Ovary (tissue), 10 donors: ENCODE measurements at places on chromosomes 2 and 18.

GRCh38 chr2:220078439-220078838 lies 451.0 kb downstream of the SLC4A3 start:
- peak; percentile 43 for DNase-seq

- DNase-seq = no peak
Measured at GRCh38 chr2:85245891-85246290, 81.9 kb downstream of the TGOLN2 start.

DNA sequence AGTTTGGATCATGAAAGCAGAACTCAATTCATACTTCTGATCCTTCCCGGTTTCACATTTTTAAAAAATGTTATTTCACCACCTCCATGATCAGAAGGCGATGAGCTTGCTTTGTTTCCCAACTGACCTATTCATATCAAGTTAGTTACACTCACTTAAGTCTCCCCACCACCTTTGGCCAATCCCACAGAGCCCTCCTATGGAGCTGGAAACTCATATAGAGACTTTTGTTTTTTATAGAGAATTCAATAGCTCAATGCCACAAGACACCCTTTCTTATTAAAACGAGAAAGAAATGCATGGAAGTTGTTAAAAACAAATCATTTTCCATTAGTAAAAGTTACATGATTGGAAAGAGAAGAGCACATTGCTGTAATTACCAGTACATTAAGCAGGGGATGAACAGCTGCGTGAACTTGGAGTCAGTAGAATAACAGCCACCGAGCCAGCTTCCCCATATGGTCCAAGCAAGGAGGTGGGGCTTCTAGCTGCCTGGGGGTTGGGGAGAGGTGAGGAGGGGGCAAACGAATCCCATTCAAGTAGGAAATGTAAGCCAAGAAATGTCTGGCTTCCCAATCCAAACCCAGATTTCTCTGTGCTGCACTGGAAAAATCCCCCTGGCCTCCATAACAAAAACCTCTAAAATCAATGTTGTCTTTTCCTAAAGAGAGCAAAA lies 614.5 kb downstream of the IRS1 start:
- DNase-seq = no peak

DNA sequence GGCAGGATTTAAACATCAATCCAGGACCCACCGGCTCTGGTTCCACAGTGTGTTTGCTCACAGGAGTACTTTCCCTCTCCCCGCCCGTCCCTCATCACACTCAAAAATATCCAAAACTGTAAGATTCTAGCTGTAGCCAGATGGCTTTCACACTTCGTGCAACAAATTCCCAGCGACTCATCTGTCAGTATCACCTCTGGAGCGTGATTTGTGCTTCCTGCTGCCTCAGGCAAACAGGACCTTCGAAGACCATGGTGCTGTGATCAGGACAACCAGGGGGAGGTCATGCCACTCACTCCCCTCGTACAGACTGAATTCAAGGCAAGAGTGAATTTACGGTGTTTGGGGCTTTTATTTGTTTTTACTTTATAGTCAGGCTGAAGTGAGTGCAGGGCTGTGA lies 154.5 kb upstream of the PID1 start:
- no peak for DNase-seq

GRCh38 chr2:202624133-202624532 lies 10.6 kb upstream of the FAM117B start:
- DNase-seq = no peak

DNA sequence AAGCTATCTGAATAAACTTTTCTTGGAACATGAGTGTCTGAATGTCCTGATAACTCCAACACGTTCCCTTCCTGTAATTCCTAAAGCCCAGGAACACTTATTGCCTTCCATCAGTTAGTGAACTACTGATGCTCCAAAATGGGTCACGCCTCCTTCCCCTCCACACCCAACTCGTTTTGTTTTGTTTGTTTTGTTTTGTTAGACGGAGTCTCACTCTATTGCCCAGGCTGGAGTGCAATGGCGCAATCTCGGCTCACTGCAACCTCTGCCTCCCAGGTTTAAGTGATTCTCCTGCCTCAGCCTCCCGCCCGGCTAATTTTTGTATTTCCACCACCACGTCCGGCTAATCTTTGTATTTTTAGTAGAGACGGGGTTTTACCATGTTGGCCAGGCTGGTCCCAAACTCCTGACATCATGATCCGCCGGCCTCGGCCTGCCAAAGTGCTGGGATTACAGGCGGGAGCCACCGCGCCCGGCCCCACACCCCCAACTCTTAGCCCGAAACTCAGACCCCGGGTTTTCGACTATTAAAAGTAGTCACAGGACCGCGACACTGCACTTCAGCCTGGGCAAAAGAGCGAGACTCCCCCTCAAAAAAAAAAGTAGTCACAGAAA lies 774 bp downstream of the IER3IP1 start:
- DNase-seq = no peak

- no peak for DNase-seq
Measured at GRCh38 chr18:72174972-72175649, 369.0 kb downstream of the CBLN2 start.

GRCh38 chr2:170206805-170207407 lies 29.0 kb downstream of the MYO3B start:
- DNase-seq = no peak

DNA sequence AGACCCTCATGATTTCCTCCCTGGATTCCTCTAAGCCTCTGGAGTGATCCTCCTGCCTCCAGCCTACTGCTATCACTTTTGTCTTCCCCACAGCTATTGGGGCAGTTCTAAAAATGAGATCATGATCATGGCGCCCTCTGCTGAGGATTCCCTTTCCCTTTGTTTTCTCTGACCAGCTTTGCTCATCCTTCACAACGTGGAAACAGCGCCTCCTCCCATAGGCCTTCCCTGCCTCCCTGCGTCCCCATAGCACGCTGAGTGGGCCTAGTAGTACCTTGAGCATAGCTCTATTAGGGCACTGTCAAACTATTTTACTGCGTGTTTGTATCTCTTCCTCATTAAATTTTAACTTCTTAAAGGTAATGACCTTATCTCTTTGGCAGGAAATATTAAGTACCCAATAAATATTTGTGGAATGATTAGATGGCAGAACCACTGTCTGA lies 207.0 kb upstream of the FANCL start:
- DNase-seq = peak; percentile 42

DNA sequence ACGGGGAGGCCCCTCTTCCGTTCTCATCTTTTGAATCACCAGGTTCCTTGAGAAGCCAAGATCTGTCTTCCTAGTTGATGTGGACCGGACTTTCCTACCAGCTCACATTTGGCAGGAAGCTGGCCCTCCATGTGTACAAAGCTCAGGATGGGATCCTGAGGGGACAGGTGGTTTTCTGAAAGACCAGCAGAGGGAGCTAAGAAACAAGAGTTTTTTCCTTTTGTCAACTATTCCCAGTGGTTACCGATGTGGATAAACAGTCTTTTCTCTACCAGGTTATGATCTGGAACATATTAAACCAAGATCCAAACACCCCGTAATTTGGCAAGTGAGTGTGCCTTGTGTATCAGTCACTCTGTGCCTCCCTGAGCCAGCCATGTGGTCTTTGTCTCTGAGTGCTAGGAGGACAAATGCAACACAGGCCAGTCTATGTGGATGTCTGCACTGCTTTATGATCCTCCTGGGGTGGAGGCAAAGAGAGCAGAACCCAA lies 25.1 kb upstream of the ARHGAP25 start:
- DNase-seq = no peak

- no peak for DNase-seq
Measured at GRCh38 chr2:157919181-157919580, 43.1 kb upstream of the ACVR1 start.

- DNase-seq = no peak
Measured at GRCh38 chr2:30273574-30273929, 42.2 kb downstream of the LBH start.

DNA sequence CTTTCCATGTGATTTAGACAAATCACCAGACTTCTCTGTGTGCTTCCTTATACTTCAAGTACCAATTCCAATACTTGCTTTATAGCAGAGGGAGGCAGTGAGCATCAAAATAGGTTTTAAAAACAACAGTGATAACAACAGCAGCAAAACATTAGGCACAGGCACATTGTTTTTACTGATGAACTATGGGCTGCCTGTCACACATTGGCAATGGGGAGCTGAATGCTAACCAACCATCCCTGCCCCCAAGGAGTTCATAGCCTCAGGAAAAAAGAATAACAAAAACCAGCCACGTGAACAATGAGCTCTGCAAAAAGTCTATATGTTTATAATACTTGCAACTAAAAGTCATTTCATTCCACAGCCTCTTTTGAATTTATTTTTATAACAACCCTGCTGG lies 287.9 kb upstream of the TRIB2 start:
- DNase-seq = no peak

GRCh38 chr2:30777661-30778505 lies 29.4 kb downstream of the CAPN13 start:
- DNase-seq = no peak

DNA sequence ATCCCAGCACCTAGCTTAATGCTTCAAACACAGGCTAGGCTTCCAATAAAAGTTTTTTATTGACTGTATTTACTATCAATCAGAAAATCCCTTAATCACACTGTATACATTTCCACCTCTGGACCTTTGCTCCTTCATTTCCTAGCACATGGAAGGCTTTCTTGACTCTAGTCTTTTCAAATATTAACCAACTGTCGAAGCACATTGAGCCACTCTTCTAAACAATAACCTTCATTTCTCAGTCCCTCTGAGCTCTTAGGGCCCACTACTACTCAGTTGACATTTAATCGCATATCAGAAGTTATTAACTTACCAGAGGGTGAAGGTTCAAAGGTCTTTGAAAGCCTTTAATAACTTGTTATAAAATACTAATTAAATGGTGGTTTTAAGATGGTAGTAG lies 37.4 kb downstream of the CERKL start:
- DNase-seq = no peak

- DNase-seq = no peak
Measured at GRCh38 chr2:126602334-126602733, 53.6 kb upstream of the GYPC start.

- no peak for DNase-seq
Measured at GRCh38 chr2:36556842-36557241, 41.1 kb downstream of the FEZ2 start.

- DNase-seq = no peak
Measured at GRCh38 chr2:39304729-39305128, 61.0 kb upstream of the CDKL4 start.

GRCh38 chr2:149915151-149915550 lies 327.6 kb upstream of the MMADHC start:
- no peak for DNase-seq

DNA sequence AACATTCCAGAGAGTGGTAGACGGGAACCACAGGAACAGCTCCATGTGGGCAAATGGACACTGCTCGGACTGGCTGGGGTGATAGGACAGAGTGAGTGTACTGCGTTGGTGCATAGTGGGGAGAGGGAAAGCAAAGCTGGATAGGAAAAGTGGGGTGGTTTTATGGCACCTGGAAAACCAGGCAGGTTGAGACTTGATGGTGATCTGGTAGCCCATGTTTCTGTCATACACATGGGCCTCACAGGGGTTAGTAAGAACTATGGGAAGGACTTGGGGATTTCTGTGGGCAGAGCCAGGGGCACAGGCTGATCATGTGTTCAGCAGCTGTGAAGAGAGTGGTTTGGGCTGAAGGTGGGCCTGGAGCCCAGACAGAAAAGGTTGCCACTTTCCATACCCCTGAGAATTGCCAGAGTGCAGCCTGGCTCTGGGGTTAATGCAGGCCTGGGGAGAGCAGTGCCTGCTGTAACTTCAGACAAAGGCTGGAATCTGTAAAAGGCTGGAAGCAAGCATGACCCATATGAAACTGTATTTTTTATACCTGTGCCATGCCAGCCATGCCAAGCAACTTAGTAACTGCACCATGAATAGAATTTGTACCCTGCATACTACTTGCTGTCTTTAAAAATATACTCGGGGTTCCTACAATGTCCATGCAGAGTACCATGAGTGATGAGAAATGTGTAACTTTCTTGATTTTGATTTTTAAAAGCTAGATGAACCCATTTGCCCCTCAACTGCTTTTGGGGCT lies 41.9 kb downstream of the RPIA start:
- DNase-seq = no peak

GRCh38 chr2:36544638-36545338 lies 53.2 kb downstream of the FEZ2 start:
- DNase-seq = no peak

DNA sequence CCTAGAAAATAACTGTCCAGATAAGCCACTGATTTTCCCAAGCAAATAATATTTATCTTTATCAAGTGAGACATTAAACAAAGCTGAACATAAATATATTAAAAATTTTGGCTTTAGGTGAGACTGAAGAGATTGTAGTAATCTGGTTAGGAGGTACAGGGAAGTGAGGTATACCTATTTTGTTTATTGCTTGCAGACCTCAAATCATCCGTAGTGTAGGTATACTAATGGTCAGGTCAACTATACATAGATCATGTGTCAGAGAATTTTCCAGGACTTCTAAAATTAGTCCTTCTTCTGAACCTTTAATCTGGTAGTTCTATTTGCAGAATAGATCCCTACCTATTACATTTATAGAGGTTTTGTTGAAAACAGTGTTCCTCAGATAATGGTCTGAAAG lies 41.5 kb downstream of the SP140 start:
- no peak for DNase-seq

DNA sequence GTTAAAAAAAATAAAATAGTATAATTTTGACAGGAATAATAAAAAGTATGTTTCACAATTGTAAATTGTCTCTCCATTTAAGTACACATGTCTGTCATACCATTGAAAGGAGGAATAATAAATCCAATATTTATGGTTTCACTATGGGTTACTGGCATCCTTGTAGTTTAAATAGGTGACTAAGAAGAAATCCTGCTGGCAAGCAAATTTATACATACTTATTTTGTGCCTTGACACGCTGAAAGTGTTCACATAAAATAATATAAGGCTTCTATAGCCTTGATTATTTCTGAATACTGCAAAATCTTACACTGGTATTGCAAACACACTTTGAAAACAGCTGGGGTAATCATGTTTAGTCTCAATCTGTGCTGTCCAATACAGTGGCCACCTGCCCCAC lies 138.3 kb upstream of the ETAA1 start:
- no peak for DNase-seq
